ENCODE measurements at places on chromosomes 1 and 21.

DNA sequence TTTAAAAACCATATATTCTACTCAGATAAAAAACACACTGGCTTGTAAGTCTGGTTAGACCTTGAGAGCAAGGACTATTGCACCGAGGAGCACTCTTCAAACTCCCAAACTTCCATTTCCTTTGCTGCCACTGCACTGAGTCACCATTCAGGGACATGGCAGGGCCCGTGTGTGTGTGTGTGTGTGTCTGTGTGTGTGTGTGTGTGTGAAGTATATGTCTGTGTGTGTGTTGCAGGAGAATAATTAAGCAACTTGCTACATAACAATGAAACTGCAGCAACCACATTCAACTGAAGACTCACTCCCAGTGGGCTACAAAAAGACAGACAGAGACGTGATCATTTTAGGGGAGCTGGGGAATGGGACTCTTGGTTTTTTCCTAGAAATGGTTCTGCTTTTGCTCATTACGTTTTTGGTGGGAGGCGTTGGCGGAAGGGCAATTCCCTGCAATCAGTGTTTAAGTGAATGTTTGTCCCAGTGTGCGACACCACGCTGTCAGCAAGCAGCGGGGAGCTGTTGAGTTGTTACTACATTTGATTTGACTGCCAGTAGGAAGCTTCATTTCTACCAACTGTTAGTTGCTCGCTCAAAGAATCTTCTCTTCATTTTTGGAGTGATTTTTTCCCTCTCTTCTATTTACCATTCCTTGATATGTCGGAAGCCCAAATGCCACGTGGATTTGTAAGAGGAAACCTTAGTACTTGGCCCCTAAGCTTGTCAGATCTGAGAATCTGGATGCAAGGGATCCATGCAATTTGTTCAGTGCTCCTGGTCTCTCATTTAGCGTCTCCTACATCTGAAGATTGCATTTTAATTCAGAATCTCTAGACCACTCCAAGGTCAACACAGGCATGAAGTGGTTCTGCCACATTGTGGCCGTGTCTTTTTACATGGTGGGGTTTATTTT lies 36.1 kb downstream of the ESRRG start:
- no peak for DNase-seq

DNA sequence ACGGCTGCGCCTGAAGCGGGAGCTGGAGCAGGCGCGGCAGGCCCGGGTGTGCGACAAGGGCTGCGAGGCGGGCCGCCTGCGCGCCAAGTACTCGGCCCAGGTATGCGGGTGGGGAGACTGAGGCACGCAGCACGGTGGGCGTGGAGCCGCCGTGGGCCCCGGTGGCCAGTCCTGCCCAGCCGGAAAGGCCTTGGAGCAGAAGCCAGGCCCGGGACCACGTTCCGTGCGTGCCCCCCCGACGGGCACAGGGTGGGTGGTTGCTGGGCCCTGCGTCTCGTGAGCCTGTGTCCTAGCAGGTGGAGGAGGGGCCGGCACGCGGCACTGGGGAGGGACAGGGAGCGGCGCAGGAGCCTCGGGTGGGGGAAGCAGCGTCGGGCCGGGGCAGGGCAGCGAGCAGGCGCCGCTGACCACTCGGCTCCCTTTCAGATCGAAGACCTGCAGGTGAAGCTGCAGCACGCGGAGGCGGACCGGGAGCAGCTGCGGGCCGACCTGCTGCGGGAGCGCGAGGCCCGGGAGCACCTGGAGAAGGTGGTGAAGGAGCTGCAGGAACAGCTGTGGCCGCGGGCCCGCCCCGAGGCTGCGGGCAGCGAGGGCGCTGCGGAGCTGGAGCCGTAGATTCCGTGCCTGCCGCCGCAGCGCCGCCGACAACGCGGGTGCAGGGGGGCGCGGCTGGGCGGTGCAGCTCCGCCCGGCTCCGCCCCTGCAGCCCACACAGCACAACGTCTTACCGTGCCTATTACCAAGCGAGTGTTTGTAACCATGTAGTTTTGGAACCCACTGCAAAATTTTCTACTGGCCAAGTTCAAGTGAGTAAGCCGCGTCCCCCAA lies 78.2 kb downstream of the SKI start:
- no peak for DNase-seq

DNA sequence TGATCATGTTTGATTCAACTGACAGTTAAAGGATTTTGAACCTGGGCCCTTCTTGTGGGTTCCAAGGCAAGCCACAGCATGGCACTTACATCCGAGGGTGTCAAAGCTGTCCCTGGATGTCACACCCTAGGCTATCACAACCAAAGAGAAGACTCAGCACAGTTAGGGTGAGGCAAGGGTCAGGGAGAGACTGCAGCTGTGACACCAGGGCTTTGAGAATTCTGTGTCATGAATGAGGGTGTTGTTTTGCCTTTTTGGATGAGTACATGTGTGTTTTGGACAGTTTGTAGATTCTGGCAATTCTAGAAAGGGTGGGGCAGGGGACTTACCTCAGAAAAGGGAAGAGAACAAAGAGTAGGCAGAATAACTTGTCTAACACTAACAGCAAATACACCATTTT lies 37.8 kb upstream of the ZNF326 start:
- DNase-seq = no peak

- no peak for DNase-seq
Measured at GRCh38 chr1:226425431-226426031, 17.6 kb upstream of the PARP1 start.

DNA sequence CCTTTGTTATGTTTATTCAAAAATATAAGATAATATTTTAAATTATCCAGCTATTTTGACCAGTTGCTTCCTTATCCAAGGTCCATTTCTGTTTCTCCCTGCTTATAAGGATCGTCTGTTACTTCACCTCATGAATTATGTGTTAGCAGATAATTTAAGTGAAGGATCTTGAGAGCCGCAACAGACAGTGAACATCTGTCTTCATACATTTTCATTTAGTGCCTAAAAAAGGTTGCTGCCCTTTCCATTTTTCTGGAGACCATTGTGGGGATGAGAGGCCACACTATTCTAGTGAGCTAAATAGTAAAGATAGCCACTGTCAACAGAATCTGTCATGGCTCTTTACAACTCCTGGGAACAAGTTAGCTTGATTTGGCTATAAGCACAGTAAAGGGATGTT lies 154.0 kb downstream of the CLEC20A start:
- DNase-seq = no peak

DNA sequence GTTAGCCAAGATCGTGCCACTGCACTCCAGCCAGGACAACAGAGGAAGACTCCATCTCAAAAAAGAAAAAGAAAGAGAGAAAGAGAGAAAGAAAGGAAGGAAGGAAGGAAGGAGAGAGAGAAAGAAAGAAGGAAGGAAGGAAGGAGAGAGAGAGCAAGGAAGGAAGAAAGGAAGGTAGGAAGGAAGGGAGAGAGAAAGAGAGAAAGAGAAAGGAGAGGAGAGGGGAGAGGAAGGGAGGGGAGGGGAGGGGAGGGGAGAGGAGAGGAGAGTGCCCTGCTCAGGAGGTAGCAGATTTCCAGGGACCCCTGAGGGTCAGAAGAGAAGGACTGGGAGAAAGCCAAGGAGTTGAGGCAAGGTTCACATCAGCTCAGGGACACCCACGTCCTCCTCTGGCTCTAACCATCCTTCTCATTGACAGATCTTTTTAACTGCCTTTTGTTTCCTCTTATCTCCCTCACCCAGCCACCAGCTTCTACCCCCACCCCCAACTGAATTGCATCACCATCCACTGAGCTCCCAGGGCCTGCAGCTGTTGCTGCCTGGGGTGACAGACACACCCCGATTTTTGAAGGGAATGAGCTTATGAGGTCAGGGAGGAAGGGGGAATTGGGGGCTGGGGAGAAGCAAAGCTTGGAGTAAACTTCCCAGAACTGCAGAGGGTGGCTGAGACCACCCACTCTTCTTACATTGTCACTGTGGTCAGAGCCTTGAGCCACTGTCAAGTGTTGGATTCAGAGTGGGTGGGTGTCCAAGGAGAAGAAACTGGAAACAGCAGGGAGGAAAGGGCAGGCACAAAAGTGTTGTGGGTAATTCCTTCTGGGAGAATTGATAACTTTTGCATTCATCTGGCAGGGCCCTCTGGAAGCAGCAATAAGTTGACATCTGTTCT lies 91.6 kb downstream of the GLUL start:
- no peak for DNase-seq

- no peak for DNase-seq
Measured at GRCh38 chr1:54965624-54966340, 14.6 kb upstream of the TMEM61 start.

- DNase-seq = no peak
Measured at GRCh38 chr21:25857308-25858074, 122.7 kb downstream of the GABPA start.

- no peak for DNase-seq
Measured at GRCh38 chr1:221451741-221452140, 290.1 kb downstream of the DUSP10 start.

DNA sequence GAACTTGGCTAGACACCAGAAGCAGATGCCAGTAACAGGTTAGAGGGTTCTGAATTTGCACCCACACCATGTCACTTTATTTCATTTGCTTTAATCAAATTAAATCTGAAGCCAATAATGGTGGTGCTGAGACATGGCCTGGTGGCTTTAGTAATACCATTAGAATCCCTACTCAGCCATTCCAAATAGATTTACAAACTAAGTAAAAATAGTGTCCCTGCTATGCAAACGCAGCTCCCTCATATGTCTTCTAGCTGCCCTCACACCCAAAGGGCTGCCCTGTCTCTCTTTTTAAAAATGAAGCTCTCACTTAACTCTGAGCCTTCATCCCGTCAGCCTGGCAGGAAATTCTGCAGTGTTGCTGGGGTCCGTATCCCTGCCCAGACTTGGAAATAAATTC lies 21.1 kb downstream of the GLUL start:
- no peak for DNase-seq

DNA sequence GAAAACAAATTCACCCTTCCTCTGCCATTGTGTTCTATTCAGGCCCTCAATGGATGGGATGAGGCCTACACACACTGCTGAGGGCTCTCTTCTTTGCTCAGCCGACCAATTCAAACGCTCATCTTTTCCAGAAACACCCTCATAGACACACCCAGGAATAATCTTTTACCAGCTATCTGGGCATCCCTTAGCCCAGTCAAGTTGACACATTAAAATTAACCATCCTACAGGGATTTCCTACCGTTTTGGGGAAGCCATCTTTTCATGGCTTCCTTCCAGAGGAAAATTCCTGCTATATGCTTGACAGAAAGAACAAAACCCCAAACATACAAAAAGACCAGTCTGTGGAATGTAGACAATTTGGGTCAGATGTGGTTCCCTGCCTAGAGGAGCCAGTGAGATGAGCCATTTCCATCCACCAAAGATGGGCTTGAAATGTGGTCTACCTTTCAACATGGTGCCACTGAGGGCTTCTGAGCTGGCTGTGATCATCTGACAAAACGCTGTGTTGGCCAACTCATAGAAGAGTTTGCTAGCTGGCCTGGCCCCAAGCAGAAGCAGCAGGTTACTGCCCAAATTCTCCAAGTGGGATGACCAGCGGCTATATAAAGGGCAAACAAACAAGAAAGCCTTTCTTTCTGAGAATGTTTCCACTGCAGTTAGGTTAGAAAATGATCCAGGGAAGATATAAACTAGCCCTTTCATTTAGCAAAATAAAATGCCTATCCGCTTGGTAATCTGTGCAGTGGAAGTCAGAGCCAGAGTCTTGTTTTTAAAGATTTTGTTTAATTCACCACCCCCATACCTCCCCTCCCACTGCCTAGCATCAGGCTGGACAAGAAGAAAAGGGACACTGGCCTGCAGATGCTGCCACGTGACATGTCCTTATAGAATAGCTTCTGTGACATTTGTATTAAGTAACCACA lies 69.1 kb upstream of the MRPS6 start:
- DNase-seq = no peak

GRCh38 chr1:5938101-5938646 lies 54.1 kb downstream of the NPHP4 start:
- DNase-seq = no peak

GRCh38 chr1:245074232-245074747 lies 80.5 kb upstream of the KIF26B start:
- DNase-seq = no peak

DNA sequence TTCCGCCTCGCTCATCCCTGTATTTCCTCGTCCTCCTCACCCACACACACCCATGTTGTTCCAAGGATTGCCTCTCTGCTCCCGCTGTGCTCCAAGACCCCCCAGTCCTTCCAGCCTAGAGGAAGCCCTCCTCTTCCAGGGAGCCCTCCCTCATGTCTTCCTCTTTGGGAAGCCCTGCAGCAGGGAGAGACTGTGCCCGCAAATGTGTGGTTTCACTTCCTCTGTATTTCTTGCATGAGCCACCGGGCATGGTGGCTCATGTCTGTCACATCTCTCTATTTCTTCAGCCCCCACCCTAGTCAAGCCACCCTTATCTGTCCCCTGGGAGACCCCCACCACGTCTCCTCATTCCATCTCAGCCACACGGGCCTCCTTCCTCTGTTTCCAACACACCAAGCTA lies 57.5 kb upstream of the PAX7 start:
- no peak for DNase-seq

GRCh38 chr1:171780583-171781175 lies 781 bp upstream of the METTL13 start:
- no peak for DNase-seq

DNA sequence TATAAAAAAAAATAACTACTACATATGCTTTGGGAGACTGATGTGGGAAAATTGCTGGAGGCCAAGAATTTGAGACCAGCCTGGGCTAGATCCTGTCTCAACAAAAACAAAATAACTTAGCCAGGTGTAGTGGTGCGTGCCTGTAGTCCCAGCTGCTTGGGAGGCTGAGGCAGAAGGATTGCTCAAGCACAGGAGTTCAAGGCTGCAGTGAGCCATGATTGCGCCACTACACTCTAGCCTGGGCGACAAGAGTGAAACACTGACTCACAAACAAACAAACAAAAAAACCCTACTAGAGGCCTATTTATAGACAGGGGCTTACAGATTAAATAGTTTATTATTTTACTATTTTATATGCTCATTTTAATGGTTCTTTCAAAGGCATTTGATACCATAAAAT lies 80.0 kb downstream of the LHX4 start:
- DNase-seq = no peak

DNA sequence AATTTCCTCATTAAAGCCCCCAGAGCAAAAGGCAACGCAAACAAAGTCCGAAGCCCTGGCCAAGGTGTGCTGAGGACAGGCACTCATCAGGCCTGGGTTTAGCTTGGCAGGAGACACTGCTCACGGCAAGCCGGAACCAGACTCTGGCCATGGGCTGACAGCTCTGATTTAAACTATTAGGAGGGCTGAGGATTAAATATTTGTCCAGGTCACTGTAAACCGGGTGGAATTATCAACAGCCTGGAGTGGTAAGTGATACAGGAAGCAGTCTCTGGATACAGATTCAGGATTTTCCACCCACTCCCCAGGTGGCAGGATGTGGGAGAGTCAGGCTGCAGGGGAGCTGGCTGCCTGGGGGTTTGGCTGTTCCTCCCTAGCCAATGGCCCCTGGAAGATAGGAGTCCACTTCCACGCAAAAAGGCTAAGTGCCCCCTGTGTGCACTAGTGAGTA lies 42.4 kb downstream of the SLC66A1 start:
- DNase-seq = no peak

- DNase-seq = no peak
Measured at GRCh38 chr1:225933072-225933471, 7.9 kb downstream of the LEFTY2 start.

GRCh38 chr1:201020721-201021629 lies 2.5 kb downstream of the KIF21B start:
- DNase-seq = no peak
